ENCODE measurements at places on chromosomes 11 and 22.

GRCh38 chr22:19871845-19872778, 17.4 kb upstream of the GNB1L start:
- no peak for DNase-seq

GRCh38 chr11:62708793-62709192, 1.3 kb downstream of the GNG3 start:
- no peak for DNase-seq

DNA sequence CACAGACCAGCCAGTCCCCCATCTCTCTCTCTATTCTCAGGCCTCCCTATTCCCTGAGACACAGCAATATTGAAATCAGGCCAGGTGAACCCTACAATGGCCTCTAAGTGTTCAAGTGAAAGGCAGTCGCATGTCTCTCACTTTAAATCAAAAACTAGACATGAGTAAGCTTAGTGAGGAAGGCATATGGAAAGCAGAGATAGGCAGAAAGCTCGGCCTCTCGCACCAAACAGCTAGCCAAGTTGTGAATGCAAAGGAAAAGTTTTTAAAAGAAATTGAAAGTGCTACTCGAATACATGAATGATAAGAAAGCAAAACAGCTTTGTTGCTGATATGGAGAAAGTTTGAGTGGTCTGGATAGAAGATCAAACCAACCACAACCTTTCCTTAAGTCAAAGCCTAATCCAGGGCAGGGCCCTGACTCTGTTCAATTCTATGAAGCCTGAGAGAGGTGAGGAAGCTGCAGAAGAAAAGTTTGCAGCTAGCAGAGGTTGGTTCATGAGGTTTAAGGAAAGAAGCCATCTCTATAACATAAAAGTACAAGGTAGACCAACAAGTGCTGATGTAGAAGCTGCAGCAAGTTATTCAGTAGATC, 19.8 kb upstream of the MPZL2 start:
- DNase-seq: no peak

DNA sequence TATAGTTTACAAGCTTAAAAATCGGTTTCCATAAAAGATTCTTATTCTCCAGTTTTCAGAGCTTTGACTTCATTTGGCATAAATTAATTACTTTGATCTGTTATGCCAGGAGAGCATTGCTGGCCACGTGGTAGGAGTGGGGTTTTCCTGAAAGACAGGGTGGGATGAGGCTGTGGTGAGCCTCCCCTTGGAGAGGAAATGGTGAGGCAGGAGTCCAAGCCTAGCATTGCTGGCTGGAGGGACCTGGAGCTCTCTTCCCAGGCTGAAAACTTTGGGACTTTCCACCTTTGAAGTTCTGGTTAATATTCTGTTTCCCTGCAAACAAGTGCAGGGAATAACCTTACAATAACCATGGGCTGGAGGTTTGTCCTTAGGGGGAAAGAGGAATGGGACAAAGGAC, 21.1 kb upstream of the CSF2RB start:
- no peak for DNase-seq

- DNase-seq: no peak
Measured at GRCh38 chr11:129937592-129938238, 42.3 kb upstream of the NFRKB start.

- no peak for DNase-seq
Measured at GRCh38 chr11:70541699-70542098, 143.4 kb downstream of the CTTN start.

DNA sequence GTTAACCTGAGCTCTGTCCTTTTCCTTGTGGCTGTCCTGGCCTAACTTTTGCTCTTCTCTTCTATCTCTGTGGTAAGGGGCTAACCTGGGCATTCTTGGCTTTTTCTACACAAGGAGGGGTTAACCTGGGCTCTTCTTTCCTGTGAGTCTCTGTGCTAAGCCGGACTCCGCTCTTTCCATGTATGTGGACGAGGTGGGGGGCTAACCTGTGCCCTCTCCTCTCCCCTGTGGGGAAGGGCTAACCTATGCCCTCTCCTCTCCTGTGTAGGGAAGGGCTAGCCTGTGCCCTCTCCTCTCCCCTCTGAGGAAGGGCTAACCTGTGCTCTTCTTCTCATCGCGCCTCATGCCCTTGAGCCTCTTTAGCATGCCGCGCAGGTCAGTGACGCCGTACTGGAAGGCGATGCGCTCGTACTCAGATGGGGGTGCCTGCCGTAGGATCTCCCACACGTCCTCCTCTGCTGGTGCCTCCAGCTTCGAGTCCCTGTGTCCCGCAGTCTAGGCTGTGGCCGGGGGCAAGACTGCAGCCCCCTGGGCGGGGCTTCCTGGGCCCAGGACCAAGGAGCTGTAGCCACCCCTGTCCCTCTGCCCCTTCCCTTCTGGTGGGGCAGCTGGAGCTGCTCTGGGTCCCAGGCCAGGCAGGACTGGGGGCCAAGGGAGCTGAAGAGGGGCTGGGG, 6.5 kb downstream of the MYBPC3 start:
- DNase-seq: no peak

GRCh38 chr11:75878933-75879332, 63.9 kb downstream of the UVRAG start:
- DNase-seq: no peak

GRCh38 chr11:115591380-115591779, 87.2 kb upstream of the CADM1 start:
- DNase-seq: no peak

- DNase-seq: no peak
Measured at GRCh38 chr11:1368216-1368615, 21.5 kb upstream of the BRSK2 start.

GRCh38 chr11:108780119-108780518, 115.2 kb downstream of the DDX10 start:
- DNase-seq: no peak

DNA sequence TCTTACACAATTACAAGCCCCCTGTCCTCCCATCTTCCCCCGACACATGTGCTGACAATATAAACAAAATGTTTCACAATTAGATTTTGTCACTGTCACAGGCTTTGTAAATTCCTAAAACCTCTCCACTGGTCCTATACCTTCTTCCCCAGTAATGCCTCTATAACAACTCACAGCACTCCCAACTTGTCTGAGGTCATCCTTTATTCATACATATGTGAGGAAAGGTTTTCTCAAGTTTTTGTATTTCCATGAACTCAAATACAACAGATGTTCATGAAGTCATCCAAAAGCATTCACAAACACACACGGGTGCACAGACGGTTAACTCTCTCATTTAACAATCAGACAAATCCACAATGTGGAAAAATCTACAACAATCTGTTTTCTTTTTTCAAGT, 1.9 kb downstream of the OR52H1 start:
- no peak for DNase-seq

DNA sequence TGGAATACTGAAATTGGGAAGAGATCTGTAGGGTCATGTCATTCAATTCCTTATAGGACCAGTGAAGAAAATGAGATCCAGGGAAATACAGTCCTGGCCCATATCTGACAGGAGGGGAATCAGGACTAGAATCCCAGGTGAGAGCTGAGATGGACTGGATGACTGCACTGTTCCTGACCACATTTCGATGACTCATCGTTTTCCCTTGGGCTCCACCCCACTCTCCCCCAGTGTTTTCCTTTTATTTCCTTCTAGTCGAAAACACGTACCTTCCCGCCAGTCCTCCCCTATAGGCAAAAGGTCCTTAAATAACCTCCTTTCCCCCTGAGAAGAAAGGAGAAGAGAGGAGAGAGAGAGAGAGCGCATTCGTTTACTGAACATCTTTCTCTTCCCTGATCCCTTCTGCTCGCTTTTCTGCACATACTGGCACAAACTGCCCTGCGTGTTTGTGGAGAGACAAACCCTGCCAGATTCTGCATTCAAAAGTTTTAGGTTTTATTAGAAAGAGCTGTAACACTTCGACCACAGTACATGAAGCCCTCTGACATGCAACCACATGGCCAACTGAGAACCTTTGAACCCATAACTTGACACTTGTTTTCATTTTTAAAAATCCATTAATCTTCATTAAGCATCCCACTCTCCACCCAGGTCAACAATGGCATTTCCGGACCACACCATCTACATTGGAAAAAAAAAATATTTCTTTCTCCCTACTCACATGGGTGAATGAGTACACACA, 565.7 kb downstream of the METTL15 start:
- no peak for DNase-seq

DNA sequence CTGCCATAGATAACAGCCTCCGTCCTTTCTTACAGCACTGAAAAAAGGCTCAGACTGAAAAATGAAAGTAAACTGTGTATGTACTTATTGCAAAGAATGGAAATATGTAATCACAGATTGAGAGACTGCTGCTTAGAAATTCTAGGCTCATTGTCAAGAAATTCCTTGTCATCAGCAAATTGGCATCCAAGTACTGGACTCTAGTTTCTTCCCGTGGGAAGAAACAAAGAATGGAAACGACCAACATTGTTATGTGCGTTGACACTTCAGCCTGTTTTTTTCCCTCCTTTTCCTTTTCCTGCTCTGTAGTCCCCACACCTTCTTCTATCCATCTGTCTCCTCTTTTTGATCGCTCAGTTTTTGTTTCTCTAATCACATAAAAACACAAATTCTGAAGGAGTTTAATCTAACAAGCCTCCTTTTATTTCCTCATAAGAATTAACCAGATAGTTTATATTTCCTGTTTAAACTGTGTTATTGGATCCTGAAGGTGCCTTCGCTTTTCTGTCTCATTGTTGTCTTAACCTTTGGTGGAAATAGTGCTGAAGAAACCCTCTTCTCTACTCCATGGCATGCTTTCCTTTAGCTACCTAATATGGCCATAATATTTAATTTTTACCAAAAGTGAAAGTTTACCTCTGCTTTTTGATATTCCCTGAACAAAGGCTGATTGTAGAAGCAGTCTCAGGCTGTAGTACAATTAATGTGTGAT, 20.0 kb upstream of the CASP12 start:
- DNase-seq: no peak

DNA sequence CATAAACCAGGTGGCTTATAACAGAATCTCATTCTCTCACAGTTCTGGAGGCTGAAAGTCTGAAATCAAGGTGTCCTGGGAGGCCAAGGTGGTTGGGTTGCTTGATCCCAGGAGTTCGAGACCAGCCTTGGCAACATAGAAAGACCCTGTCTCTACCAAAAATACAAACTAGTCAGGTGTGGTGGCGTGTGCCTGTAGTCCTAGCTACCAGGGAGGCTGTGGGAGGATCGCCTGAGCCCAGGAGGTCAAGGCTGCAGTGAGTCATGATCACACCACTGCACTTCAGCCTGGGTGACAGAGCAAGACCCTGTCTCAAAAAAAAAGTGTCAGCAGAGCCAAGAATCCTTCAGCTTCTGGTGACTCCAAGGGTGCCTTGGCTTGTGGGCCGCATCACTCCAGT, 8.9 kb upstream of the PRR5 start:
- no peak for DNase-seq

DNA sequence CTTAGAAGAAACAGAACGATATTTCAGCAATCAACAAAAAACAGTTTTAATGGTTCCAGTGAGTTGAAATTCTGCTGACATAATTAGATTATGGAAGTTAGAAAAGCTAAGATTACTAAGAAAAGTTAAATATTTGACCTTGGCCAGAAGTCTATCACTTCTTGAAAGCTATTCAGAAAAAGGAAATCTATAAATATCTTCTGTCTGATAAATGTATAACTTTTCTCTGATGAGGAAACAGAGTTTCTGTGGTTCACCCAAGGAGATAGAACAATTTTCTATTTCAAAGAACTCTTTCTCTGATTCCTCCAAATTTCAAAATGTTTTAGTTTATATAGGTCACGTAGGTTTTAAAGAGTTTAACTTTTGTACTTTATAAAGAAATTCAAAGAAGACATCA, 438.4 kb upstream of the CHORDC1 start:
- no peak for DNase-seq

GRCh38 chr11:42526426-42526825, 785.4 kb upstream of the API5 start:
- DNase-seq: no peak

DNA sequence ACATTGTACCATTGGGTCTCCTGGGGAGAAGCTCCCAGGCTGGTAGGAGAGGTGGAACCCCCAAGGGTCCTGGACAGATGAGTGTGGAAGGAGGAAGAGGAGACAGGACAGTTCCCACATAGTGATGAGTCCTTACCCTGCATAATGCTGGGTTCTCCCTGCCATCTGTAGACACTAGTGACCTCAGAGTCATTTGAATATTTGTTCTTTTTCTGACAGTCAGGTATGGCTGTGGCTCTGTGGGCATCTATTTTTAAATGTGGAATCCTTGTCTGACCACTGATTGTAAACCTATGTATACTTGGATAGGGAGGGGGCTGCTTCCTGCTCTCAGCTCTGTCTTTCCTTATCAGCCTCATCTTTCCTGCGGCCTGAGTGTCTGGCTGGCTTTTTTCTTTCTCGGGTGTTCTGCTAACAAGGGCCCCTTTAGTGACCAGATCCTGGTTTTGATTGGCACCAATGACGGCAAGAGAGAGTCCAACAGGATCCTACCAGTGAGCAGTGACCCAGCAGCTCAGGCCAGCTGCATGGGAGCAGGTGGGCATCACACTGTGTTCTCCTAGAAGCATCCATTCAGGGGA, 2.6 kb upstream of the SLC5A1 start:
- no peak for DNase-seq

GRCh38 chr11:117814766-117815261, 9.7 kb downstream of the FXYD2 start:
- peak; percentile 89 for DNase-seq

- no peak for DNase-seq
Measured at GRCh38 chr11:76781046-76781801, 1.9 kb upstream of the TSKU start.
